HT1080 (cell line): ENCODE measurements at places on chromosomes 2 and 18.

- DNase-seq = peak; percentile 43
Measured at GRCh38 chr2:186917866-186918265, 68.9 kb upstream of the ZSWIM2 start.

DNA sequence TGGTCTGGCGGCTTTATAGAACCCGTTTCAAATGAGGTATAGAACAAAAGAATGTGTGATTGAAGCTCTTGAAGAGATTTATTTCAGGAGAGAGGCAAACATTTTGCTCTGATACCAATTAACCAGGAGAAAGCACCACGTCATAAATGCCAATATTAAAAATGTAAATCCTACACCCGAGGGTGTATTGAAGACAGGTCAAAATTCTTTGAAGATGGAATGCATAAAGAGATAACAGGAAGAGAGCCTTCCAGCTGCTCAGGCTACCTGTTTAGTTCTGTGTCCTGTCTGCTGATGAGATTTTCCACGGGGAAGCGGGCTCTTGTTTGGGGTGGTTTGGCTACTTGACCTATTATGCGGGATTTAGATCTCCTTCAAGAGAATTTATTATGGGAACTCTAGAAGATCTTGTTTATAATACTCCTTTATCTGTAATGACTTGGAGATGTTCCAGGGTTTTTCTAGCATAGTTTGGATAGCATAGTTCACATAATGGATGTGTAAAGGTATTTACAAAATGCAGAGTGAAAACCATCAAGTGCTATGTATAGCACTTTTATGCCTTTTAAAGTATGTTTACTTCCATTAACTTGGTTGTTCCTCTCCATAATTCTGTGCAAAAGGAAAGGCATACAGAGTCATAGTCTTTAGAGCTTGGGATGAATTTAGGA, 204.5 kb upstream of the SPRED2 start:
- no peak for DNase-seq

DNA sequence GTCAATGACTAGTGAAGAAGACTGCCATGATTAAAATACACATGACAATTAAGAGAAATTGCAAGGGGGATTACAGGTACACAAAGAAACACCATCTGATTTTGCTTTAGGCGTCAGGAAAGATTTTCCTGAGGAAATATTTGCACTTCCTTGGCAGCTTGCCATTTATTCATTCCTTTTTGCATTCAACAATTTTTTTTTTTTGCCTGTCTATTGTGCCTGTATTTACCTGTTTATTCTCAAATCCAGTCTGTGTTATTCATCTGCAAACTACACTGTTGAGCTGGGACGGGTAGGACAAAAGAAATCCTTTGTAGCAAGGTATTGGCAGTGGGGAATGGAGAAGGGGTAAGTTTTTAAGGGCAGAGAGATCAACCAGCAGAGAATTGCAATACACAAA, 31.8 kb downstream of the SMAD2 start:
- no peak for DNase-seq

DNA sequence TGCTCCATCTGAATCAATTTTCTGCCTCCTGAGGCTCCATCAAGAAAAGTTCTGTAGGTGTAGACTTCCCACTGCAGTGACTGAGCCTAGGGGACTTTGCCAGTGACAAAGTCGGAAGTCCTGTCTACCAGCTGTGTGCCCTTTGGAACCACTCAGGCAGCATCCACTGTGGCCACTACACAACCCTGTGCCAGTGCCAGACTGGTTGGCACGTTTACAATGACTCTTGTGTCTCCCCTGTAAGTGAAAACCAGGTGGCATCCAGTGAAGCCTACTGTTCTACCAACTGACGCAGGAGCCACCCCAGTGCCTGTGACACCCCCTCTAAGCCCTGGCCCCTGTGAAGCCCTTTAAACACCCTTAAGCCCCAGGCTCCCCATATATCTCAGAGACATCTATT, 132.1 kb upstream of the SERPINE2 start:
- no peak for DNase-seq

DNA sequence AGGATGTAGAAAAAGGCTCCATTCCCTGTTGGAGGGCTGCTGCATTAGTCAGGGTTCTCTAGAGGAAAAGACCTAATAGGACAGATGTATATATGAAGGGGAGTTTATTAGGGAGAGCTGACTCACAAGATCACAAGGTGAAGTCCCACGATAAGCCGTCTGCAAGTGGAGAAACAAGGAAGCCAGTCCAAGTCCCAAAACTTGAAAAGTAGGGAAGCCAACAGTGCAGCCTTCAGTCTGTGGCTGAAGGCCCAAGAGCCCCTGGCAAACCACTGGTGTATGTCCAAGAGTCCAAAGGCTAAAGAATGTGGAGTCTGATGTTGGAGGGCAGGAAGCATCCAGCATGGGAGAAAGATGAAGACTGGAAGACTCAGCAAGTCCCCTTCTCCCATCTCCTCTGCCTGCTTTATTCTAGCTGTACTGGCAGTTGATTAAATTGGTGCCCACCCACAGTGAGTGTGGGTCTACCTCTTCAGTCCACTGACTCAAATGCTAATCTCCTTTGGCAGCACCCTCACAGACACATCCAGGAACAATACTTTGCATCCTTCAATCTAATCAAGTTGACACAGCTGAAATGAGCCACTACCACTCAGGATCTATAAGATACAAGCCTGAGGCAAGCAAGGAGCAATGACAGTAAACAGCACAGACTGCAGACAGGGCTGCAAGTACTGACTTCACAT, 30.0 kb upstream of the ATG16L1 start:
- DNase-seq = peak; percentile 59

DNA sequence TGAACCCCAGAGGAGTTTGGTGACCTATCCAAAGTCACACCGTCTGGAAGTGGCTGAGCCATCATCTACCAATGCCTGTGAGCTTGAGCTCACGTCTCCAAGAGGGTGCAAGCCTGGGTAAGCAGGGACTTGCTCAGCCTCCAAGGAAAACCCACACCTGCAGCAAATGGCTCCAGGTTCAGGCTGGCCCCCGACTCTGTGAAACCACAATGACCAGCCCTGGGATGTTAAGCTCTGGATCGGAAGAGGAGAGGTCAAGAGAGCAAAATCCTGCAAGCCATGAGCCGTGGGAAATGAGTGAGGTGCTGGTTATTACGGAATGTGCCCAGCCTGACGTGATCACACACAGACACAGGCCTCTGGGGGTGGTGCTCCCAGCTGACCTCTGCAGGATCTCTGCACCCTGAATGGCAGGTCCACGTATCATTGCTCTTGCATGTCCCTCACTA, 94.1 kb upstream of the OTOS start:
- DNase-seq = no peak

DNA sequence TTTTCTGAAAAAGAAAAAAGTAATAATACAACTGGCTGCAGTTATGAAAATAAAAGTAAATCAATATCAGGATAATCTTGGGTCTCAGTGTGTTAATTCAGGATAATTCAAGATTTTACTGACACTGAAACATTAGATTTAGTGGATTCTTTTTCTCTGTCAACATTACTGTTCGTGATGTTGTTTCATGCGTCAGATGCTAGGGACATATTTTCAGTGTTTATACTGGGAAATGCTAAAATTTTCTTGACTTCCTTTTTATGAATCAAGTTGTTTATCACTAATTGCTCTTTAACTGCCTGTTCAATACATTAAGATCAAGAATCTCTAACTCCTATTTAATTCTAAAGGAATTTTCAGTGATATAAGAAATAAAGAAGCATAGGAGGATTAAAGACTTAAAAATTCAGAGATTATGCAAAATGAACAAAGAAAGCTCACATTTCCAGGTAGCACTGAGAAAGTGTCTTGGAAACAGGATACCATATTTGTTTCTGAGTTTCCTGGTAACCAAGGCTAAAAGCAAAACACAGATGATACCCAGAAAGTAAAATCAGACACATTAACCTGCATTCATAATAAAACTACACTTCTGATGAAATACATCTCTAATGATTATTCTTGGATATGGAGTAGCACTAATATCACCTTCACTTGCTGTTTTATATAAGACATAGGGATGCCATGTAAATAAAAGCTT, 174.0 kb downstream of the ARL4C start:
- DNase-seq = no peak

DNA sequence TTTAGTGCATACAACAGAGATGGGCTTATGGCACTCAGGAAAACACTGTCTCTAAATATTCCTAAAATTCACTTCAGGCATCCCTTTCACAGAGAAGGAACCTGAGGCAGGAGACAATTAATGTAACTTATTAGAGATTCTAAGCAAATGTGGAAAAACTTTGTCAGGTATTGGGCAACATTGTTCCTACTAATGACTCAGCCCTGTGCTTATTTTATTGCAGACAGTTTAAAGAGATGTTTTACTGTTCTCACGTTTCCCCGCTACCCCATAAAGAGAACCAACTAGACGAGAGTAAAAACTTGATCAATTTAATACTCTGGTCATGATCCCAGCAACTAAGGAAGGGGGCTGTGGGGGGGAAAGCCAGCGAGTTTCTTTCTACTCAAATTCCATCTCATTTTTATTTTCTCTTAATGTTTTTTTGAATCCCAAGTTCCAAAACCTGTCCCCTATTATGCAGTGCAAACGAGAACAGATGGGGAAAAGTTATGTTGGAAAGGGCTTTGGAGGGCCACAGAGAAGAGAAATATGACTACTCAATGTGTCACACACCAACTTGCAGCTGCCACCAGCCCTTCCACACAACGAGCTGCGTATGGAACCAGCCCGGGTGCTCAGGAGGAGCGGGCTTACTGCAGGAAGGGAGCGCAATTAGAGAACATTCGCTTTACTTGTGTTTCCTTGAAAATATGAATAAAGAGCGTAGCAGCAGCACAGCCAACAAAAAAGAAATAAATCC, 18.7 kb upstream of the ACVR1 start:
- DNase-seq = peak; percentile 14

DNA sequence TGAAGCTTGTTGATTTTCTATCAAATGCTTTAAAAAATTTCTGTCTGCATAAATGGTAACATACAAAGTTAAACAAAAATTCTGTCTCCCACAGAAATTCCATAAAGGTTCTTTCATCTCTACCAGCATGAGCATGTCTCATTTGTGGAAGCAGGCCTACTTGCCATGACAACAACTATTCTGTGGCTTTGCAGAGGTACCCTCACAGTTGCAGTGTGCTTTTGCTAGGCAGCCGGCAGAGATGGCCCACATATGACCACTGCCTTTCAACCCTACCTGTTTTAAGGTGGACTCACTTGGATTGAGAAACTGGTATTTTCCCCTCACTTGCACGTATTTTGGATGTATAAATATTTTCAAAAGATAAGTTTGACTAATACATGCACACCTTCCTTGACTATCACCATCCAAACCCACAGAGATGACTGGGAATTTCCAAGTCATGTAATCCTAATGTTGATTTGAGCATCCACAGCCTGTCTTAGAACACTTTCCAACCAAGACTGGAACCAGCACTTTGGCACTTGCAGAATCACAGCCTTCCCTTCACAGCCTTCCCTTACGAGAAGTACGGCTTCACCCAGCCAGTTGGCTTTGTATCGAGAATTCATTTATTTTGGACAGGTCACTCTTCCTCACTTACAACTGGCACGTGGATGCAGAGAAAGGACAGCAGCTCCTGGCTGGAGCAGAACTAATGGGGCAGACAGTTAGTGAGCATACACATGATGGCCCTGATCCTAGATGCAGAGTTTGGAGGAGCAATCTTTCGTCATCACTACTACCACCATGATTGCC, 9.3 kb upstream of the FHL2 start:
- DNase-seq = no peak

DNA sequence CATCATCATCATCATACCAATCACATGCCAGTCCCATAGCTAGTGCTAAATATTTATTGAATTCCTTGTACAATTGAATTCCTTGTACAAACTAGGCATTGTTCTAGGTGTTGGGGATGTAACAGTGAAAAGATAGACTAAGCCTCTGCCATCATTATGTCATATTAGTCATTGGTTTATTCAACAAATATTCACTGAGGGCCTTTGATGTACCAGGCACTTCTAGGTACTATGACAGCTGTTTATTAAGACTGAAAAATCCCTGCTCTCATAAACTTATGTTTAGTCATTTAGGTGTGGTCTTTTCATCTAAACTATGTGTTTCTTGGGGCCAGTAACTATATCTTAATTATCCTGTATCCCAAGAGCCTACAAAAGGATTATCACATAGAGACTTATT, 412.3 kb upstream of the ETAA1 start:
- no peak for DNase-seq

DNA sequence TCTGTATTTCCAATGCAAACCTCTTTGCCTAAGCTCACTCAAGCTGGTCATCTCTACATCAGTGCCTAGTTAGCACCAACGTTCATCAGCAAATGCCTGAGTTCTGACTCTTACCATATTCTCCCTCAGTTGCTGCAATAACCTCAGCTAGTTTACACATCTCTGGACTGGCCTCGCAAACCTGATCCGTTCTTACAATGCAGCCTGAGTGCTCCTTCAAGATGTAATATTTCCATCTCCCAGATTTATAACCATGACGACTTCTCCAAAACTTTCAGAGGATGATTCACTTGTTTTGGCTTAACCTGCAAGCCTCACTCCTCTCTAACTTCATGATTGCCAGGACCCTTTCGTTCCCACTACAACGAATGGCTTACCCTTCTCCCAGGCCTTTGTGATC, 69.7 kb downstream of the DIPK1C start:
- no peak for DNase-seq
